ENCODE measurements at places on chromosomes 6 and 20. TPM values are rescaled to one million over a fixed set of nuclear protein-coding genes. Genes with fewer than 3 reads are reported as not detected.

GRCh38 chr6:147322299-147323162 lies 118.3 kb downstream of the STXBP5 start:
- peak; percentile 82 for DNase-seq

DNA sequence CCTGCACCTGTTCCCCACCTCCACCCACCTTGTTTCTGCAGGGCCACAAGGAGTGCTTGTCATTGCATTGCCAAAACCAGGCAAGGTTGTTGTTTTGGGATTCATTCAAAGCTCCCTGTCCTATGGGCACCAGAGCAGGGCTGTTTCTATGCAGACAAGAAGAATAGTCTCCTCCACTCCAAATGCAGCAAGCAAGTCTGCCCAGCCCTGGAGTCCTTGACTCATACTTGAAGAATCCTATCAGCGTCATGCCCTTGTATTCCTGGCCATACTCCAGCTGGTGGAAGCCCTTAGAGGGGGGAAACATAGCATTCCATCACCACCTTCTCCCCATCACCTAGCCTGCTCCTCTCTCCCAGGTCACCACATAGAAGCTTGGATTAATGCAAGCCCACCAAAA lies 145.3 kb upstream of the ECI2 start:
- DNase-seq: peak; percentile 26

Gene KHDRBS2
- total RNA-seq: not detected

DNA sequence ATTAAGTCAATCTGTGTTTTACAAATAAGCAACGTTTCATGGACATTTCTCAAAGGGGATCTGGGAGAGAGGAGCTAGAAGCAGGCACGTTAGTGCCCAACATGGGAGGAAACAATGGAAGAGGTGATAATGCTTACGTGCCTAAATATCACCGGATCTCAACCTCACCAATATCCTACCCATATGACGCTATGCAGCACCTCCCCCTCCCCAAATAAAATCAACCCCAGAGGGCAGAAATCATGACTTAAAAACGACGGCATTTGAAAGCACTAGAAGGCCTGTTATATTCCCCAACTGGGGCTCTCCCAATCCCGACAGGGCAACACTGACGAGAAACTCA lies 425 bp downstream of the HBS1L start:
- DNase-seq: no peak

- DNase-seq: no peak
These were observed 6.0 kb upstream of the LKAAEAR1 start for GRCh38 chr20:64090165-64090564.

DNA sequence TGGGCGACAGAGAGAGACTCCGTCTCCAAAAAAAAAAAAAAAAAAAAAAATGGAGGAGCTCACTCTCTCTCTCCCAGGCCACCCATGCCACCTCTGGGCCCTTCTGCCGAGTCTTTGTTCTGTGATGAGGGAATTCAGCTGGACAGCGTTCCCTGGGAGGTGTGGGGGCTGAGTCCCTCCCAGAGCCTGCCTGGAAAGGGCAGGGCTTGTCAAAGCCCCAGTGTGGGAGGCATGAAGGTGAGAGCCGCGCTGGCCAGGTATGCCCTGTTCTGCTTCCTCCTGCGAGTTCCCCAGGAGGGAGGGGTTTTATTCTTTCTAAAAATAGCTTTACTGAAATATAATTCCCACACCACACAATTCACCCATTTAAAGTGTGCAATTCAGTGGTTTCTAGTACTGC lies 69.6 kb downstream of the TMEM242 start:
- no peak for DNase-seq
